ENCODE measurements at places on chromosomes 5 and 9.

- DNase-seq: no peak
These were observed 317.2 kb downstream of the DEPDC1B start for GRCh38 chr5:60382716-60383115.

- no peak for DNase-seq
These were observed 108.3 kb upstream of the KIF2A start for GRCh38 chr5:62197697-62198096.

DNA sequence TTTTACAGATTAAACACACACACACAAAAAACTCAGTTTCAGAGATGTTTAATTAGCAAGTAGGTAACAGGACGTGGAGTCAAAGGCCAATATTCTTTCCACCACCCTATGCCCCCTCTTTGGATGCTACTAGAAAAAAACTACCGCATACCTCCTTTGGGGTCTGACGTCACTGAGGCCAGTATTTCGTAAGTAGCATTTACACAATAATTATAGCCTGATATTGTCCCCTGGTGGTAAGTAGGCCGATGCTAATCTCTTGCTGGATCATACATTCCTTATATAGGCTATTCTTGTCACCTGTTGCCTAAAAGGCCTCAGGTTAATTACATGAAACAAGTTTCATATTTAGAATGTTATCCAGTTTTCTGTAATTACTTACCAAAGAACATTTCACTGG lies 21.0 kb upstream of the SMARCA2 start:
- DNase-seq: no peak

GRCh38 chr9:20208961-20209371 lies 413.3 kb downstream of the MLLT3 start:
- no peak for DNase-seq

GRCh38 chr5:2833556-2833955 lies 82.1 kb upstream of the IRX2 start:
- DNase-seq: no peak

- no peak for DNase-seq
These were observed 179.0 kb upstream of the CDH9 start for GRCh38 chr5:27217155-27217956.

DNA sequence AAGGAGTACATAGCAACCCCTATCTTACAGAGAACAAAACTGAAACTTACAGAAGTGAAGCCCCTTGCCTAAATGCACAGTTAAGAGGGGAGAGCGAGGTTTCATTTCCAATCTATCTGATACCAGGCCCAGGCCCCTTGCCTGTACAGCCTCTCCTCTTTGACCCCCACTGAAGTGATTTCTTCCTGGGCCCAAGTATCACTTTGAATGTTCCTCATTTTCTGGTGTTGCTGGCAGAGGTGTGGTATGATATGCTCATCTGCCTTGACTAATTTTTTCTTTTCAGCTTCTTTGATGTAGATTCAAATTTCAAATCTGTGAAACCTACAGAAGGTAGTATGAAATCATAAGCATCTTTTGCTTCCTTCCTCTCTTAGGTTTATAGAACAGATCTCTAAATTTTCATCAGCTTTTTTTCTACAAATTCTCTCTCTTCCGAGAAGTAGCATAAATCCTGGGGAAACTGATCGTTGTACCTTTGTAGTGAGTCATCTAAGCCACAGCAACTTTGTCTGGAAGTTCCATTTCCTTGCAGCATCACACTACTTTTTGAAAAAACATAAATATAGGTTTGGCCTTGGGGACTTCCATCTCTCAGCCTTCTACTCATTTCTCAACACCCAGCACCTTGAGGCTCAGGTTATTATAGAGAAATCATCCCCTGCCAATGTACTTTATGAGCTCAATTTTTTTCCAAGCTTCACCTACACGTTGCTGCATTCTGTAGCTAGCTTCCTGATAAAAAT lies 402.4 kb upstream of the PTGER4 start:
- no peak for DNase-seq

GRCh38 chr9:106753155-106753671 lies 109.8 kb upstream of the ZNF462 start:
- no peak for DNase-seq

DNA sequence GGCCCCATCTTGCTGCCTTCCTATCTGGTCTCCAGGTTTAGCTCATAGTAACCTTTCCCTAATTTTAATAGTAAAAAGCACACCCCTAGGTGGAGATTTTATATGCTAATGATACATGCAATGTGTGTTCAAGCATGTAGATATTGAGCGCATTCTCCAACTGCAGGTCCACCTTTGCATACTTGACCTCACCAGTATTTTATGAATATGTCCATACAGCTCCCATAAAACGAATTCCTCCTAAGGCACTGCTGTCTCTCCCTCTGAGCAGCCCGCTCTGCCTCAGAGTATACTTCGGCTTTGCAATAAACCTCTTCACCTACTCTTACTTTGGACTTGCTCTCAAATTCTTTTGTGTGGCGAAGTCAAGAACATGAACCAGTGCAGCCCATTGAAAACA lies 153.3 kb downstream of the RAB3C start:
- DNase-seq: no peak

GRCh38 chr9:92808726-92809451 lies 44.3 kb upstream of the BICD2 start:
- DNase-seq: no peak

GRCh38 chr5:154647114-154647760 lies 107.9 kb upstream of the LARP1 start:
- DNase-seq: no peak

- DNase-seq: peak; percentile 56
These were observed 200.2 kb downstream of the PLK2 start for GRCh38 chr5:58259685-58260152.

GRCh38 chr5:41374631-41375030 lies 135.8 kb downstream of the PLCXD3 start:
- DNase-seq: no peak

DNA sequence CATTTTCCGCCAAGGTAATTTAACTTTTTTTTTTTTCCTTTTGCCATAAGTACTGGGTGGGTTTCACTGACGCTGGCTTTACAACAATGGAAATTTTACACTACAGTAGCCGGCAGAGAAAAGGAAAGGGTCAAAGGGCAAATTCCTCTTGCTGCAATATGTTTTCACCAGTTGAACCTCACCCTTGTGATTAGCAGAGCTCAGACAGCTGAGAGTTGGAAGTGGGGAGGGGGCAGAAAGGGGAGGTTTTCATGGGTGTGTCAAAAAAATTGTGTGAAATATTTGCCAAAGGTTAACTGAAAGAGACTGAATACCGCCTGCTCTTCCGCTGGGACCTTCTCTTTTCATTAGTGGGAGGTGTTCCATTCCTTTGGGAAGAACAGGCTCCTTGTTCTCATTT lies 296.9 kb downstream of the ADAMTS6 start:
- DNase-seq: no peak

DNA sequence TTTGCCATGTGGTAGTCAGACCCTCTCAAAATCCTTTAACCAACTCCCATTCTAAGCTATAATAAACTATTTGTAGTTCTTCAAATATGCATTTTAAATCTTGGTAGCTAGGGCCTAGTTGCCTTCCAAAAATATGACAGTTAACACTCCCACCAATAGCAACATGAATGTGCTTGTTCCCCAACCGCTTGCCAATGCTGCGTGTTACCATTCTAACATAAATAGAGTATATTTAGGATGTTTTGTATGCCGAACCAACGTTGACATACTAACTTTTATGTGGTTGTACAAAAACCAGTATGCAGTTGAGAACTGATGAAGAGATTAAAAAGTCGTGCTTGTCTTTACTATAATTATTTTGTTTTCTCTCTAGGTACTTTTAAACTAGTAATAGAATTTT lies 9.0 kb downstream of the UBE2B start:
- no peak for DNase-seq

DNA sequence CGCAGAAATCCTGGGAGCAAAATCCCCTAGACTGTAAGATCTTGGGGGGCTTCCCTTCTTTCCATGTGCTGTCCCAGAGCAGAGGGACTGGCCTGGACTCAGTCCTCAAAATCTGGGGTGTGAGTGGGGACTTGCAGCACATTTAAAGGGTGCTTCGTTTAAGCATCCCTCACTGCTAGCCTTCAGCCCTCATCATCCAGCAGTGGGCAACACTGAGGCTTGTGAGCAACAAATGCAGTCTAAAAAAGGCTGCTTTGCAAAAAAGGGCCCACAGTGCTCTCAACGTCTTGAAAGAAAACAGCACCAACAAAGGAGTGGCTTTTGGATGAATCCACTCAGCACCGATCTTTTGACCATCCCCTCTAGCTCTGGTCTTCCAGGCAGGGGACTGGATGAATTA lies 128.3 kb upstream of the TBC1D2 start:
- DNase-seq: no peak

DNA sequence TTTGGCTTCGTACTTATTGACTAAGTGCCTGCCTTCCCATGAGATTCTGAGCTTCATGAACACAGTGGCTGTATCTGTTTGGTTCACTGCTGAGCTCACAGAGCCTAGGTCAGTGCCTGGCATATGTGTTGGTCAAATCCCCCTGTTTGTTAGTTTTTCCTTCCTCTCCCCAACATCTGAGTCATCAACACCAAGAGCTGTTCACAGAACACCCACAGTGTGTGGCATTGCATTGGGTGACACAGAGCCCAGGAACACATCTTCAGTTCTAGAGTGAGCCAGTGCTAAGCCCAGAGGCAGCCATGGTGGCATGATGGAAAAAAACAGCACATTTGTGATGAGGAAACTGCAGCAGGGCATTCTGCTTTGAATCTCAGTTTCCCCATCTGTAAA lies 294.6 kb downstream of the SEC61B start:
- no peak for DNase-seq

DNA sequence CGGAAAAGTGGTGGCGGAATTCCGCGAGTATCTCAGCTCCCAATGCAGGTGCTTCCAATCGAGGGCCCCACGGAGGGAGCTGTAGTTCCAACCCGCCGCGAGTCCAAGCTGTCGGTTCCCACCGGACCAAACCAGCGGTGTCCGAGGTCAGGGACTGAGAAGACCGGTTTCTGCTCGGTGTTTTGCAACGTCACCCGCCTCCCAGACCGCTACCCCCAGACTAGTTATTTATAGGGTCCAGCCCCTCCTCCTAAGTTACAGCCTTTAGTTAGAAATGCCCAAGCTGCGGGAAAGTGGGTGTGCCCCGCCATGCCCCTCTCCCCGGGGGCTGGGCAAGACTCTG lies 677 bp upstream of the MYORG start:
- DNase-seq: no peak

- DNase-seq: no peak
These were observed 42.3 kb downstream of the ZNF883 start for GRCh38 chr9:112969730-112970129.

GRCh38 chr5:34755926-34756325 lies 83.0 kb upstream of the TTC23L start:
- no peak for DNase-seq

DNA sequence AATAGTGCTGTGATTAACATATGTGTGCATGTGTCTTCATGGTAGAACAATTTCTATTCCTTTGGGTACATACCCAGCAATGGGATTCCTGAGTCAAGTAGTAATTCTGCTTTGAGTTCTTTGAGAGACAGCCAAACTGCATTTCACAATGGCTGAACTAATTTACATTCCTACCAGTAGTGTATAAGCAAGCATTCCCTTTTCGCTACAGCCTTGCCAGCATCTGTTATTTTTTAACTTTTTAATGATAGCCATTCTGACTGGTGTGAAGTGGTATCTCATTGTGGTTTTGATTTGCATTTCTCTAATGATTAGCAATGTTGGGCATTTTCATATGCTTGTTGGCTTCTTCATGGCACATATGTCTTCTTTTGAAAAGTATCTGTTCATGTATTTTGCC lies 308.5 kb downstream of the ARRDC3 start:
- DNase-seq: peak; percentile 80

DNA sequence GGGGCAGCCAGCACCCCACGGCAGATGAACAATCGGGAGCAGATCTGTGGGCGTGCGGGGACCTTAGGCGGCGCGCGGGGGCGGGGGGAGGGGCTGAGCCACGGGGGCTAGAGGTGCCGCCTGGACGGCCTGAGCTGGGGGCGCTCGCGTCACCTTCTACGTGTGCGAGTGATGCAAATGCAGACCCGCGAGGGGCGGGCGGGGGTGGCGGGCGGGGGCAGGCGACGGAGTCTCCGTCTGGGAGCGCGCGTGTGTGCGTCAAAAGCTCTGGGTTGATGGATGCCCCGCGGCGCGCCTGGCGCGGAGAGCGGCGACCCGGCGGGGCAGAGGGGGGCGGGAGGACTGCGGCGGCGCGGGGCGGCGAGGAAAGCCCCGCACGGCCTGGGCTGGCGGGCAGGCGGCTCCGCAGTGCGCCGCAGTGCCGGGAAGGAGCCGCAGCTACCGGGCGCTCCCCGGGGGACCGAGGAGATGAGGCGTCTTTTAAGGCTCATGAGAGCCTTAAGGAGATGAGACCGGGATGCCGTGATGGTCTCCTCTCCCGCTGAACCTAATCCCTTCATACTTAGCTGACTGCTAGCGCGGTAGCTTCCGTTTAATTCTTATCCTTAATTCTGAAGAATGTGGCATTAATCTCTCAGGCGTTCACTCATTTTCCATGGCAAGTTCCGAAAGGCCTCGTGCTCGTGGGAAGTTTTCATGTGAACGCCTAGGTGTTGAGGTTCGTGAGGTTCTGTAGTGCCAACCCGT lies 1.5 kb downstream of the SV2C start:
- DNase-seq: no peak

- DNase-seq: no peak
These were observed 1.5 kb downstream of the SLC34A1 start for GRCh38 chr5:177385720-177386119.

- no peak for DNase-seq
These were observed 48.0 kb downstream of the PRR16 start for GRCh38 chr5:120512068-120512467.

DNA sequence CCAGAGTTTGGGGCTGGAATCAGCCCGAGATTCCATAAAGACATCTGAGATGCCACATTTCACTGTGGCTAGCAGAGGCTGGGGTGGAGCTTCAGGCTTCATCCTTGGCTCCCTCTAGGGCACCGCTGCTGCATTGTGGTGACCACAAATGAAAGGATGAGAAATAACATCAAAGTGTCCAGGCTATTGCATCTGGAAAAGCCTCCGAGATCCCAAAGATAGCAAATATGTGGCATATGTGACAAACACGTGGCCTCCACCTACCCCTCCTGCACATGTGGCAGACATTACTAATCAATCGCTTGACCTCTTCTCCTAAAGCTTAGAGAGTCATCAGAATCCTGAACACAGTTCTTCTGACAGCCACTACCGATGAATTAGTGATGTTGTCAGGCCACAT lies 4.5 kb downstream of the SPARC start:
- no peak for DNase-seq

GRCh38 chr5:123036391-123037103 lies at the start of gene PPIC:
TSS of gene PPIC (minus strand) at chr5:123036725. CDS start at chr5:123036625, 100 bp downstream.
- DNase-seq: peak; percentile 44

GRCh38 chr5:72293495-72294055 lies 26.5 kb downstream of the MRPS27 start:
- DNase-seq: no peak

- DNase-seq: no peak
These were observed 339.6 kb upstream of the CCNH start for GRCh38 chr5:87752362-87752761.

Measured in BJ (cell line).